ENCODE measurements at places on chromosomes 7 and 10.

DNA sequence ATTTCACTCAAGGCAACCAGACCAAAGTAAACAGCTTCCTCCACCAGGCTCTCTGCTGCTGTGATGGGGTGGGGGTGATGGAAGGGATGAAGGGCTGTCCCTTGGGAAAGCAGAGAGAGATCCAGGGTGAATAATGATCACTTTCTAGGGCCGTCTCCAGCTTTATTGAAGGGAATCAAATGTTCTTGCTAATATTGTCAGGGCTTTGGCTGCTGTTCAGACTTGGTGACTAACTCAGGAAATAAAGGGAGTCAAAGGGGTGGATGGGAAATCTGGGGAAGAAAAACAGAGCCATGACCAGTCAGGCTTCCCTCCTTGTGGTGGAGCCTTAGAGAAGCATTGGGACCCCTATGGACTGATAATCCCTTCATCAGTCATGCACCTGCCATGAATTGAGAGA is 196.2 kb upstream of the AGK start:
- DNase-seq, result no peak

DNA sequence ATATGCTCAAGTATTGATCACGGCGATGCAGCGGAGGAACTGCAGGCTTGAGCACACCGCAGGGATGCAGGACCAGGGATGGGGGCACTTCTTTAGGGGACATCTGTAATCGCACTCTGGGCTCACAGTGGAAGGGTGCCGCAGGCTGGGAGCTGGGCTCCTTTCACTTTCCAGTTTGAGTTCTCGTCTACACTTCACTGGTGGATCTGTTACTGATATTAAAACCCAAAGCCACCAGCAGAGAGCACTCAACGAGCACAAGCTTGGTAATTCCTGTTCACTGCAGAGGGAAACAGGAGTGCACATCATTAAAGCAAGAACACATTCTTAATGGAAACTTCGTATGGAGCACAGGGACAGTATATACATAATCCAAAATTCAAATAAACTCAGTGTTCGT is 91.3 kb downstream of the PARD3 start:
- DNase-seq, result no peak

- no peak for DNase-seq
Observed at GRCh38 chr10:116084161-116084560, 188.8 kb downstream of the GFRA1 start.

- DNase-seq, result no peak
Observed at GRCh38 chr10:97782455-97783228, 10.8 kb upstream of the SFRP5 start.

GRCh38 chr7:50626286-50626685 is 61.1 kb upstream of the DDC start:
- DNase-seq, result no peak

GRCh38 chr10:15730341-15730740 is 10.6 kb upstream of the ITGA8 start:
- no peak for DNase-seq

DNA sequence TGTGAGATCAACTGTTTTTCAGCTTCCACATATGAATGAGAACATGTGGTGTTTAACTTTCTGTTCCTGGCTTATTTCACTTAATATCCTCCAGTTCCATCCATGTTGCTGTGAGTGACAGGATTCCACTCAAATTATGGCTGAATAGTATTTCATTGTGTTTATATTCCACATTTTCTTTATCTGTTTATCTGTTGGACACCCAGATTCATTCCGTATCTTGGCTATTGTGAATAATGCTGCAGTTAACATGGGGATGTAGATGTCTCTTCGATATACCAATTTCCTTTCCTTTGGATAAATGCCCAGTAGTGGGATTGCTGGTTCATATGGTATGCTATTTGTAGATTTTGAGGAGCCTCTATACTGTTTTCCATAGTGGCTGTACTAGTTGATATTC is 47.9 kb downstream of the GALNT11 start:
- DNase-seq, result no peak

- no peak for DNase-seq
Observed at GRCh38 chr10:58806323-58806722, 293.7 kb downstream of the BICC1 start.

GRCh38 chr7:68074242-68074641 is 1077.6 kb downstream of the TYW1 start:
- DNase-seq, result no peak
